ENCODE measurements at places on chromosomes 7 and 10.

DNA sequence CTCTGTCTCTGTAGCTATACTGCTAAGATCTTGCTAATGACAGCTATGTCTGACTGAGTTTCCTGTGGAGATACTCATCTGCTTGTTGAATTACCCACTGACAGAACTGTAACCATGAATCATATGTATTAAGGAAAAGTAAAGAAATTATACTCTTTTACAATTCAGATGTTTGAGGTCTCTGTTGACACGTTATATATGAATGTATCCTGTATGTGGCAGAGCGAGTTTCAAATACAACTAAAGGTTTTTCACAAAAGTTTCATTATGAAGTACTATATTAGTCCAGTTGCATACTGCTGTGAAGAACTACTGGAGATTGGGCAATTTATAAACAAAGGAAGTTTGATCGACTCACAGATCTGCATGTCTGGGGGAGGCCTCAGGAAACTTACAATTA lies 232.5 kb downstream of the CDK14 start:
- no peak for DNase-seq

GRCh38 chr10:55263327-55263726 lies 462.3 kb upstream of the PCDH15 start:
- DNase-seq, result no peak

DNA sequence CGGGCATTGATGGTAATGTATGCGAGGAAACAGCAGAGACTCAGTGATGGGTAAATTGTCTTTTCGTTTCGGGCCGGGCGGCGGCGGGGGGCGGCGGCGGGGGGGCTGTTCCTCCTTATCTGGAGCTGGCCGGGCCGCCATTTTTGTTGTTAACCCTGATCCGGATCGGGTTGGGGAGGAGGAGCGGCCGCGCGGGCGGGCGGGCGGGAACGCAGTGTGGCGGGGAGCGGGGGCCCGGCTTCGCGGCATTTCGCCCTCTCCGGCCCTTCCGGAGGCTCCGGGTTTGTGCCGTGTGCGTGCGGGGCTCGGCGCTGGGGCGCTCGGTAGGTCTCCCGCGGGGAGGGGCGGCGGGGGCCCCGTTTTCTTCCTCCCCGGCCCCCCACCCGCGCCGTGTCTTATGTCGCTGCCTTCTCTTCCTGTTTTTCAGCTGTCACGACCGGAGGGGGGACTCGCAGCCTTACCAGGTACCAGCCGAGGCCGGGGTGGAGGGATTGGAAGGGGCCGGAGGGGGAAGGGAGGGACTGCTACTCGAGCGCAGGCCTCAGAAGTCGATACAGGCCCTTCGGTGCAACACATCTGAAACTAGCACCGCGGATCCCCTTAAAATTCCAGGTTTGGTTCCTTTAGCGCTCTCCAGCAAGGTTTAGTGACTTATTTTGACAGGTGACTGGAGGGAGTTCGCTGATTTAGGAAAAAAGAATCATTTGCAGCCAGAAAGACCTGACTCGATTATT lies 820 bp downstream of the WAC start:
- peak; percentile 64 for DNase-seq

GRCh38 chr7:30789334-30789711 lies 18.1 kb downstream of the MINDY4 start:
- no peak for DNase-seq

GRCh38 chr7:84447636-84448293 lies 253.2 kb upstream of the SEMA3A start:
- DNase-seq, result no peak

GRCh38 chr10:121041906-121042305 lies 190.7 kb downstream of the WDR11 start:
- no peak for DNase-seq

GRCh38 chr7:77525231-77525630 lies 11.9 kb upstream of the PTPN12 start:
- DNase-seq, result no peak

DNA sequence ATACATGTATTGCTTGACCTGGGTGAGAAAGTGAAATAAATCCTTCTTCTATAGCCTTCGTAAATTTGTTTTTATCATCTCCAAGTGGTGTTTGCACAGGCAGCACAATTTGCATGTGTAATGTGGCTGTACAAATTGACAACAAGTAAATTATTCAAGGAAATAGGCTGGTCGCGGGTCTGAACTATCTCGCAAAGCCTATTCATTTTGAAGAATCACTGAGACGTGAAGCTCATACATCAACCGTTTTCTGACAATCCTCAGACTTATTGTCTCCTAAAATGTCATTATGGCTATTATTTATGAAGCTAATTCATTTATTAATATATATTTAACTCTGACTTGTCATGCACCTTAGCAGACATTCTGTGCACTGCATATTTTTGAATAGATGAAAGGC lies 16.2 kb upstream of the FAM204A start:
- DNase-seq, result no peak

- no peak for DNase-seq
These were observed 652.1 kb downstream of the SDK1 start for GRCh38 chr7:3953133-3953532.

GRCh38 chr7:87926581-87927461 lies 7.2 kb upstream of the ADAM22 start:
- DNase-seq, result no peak

GRCh38 chr7:85916016-85916415 lies 727.7 kb upstream of the GRM3 start:
- no peak for DNase-seq

DNA sequence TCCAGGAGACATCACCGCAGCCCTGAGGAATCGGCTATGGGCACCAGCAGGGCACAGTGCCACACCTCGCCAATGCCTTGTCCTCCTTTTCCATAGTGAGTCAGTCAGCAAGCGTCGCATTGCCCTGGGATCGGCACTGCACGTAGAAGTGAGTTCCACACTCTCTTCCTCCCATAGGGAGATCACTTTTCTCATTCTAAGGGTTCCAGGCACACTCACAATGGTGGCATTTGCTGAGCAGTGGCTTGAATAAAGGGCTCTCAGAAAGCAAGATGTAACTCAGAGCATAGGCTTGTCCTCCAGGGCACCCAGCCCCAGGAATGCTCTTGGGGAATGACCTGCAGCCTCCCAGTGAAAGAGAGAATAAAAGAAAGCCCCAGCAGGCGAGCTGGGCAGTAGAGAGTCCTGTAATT lies 1.1 kb upstream of the VIM start:
- DNase-seq, result no peak

- no peak for DNase-seq
These were observed 72.3 kb upstream of the LEP start for GRCh38 chr7:128168667-128169210.

DNA sequence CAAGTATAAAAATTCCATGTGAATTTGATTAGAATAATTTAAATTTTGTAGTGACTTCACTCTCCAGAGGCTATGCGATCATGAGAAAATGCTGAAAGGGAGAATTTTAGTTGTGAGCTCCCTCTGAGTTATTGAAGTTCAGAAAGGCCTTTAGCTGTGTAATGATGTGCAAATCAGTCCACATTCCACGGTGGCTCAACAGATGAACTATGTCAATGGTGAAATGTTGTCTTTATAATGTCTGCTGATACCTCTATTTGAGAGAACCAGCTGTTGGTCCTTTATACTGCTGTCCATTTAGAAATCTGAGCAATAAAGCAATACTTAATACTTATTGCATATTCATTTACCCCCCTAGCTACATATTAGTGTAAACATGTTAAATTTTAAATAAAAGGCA lies 7.1 kb upstream of the ITGB8 start:
- no peak for DNase-seq

DNA sequence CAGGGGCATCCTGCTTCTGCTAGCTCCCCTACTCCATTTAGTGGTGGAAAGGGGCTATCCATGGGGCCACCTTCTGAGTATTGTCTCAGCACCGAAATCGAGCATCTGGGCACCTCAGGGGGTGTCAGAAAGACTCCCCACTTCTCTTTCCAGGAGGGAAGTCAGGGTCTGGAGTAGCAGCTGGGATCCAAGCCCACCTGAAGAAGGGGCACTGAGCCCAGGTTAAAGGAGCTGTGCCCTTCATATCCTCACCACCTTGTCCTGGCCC lies 2.6 kb downstream of the FLNC start:
- no peak for DNase-seq

- peak; percentile 56 for DNase-seq
These were observed 45.1 kb downstream of the DPY19L1 start for GRCh38 chr7:34991938-34992840.

DNA sequence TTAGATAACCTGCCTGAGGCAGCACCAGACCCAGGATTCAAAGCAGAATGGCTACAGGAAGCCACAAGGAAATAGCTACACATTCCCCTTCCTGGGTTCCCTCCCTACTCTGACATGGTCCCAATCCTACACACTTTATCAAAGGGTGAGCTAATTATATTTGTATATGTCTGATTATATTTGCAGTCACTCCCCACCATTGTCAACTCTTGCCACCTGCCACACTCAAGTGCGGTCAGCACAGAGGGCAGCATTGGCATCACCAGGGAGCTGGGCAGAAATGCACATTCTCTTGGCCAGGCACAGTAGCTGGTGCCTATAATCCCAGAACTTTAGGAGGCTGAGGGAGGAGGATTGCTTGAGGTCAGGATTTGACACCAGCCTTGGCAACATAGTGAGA lies 114.1 kb upstream of the PDLIM1 start:
- no peak for DNase-seq

DNA sequence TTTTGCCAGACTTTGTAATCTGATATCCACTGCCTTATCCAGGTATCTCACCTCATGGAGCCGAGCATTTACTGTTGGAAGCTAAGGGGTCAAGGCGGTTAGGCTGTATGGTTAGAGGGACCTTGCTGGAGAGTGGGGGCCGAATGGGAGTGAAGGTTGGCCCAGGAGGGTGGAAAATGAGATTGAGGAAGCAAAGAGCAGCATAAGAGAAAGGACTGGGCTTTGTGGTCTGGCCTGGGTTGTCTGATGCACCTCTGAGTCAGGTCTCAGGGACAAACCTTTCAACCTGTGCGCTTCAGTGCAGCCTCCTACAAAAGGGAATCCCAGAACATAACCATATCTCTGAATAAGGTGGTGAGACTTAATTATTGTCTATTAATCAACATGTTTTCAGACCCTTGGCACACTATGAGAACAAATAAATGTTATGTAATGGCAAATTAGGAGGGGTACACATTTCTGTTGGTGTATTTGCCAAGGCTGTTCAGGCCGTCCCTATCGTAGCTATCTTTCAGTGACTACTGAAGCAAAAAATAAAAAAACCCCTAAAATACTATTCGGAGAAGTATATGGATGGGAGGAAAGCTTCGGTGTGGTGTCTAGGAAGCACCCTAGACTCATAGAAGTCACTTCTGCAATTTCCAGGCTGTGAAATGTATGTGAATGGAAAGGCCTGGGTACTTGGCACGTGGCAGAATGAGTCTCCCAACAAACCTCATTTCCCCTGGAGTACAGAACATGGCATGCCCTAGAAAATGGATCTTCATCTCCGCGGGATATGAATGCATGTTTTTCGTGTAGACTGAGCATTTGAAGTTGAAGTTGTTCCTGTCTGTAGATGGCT lies 4.3 kb downstream of the CAMK1D start:
- no peak for DNase-seq

- no peak for DNase-seq
These were observed 331.6 kb upstream of the HPS1 start for GRCh38 chr10:98778277-98778759.

- peak; percentile 22 for DNase-seq
These were observed at the start of gene KIAA1549 for GRCh38 chr7:138981332-138982203. TSS of gene KIAA1549 (minus strand) at chr7:138981389. CDS start at chr7:138981269, 120 bp downstream.

GRCh38 chr7:12731214-12731656 lies 43.8 kb downstream of the ARL4A start:
- DNase-seq, result peak; percentile 35

GRCh38 chr10:69537449-69537848 lies 35.8 kb downstream of the NEUROG3 start:
- no peak for DNase-seq

DNA sequence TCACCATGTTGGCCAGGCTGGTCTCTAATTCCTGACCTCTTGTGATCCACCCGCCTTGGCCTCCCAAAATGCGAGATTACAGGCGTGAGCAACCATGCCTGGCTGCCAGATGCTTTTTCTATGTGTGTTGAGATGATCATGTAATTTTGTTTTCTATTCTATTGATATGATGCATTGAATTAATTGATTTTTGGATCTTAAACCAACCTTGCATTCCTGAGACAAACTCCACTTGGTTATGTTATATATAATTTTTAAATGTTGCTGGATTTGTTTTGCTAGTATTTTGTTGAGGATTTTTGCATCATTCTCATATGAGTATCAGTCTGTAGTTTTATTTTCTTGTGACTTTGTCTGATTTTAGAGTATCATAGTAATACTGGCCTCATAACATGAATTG lies 192.8 kb downstream of the ADK start:
- no peak for DNase-seq

DNA sequence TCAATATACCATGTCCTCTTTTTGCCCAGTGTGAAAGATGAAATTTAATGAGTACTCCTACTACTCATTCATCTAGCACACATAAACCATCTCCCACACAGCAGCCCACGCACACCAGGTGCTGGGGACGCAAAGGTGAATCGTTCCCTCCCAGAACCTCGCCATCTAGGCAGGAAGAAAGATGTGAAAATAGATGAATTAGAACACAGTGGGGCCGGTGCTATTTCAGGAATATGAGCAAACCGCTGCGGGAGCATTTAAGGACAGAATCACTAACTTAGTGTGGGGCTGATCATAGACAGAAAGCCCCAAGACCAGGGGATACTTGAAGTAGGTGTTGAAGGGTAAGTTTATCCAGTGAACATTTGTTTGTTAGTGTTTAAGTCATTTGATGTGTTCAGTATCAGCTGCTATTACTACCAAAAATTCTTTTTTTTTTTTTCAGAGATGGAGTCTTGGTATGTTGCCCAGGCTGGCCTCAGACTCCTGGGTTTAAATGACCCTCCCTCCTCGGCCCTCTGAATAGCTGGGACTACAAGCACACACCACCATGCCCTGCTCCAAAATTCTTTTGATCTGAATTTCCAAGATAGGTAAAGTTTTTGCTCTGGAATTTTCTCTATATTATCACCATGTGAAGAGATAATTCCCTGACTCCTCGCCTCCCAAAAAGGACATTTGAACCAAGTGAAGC lies 48.8 kb downstream of the CPXM2 start:
- no peak for DNase-seq

DNA sequence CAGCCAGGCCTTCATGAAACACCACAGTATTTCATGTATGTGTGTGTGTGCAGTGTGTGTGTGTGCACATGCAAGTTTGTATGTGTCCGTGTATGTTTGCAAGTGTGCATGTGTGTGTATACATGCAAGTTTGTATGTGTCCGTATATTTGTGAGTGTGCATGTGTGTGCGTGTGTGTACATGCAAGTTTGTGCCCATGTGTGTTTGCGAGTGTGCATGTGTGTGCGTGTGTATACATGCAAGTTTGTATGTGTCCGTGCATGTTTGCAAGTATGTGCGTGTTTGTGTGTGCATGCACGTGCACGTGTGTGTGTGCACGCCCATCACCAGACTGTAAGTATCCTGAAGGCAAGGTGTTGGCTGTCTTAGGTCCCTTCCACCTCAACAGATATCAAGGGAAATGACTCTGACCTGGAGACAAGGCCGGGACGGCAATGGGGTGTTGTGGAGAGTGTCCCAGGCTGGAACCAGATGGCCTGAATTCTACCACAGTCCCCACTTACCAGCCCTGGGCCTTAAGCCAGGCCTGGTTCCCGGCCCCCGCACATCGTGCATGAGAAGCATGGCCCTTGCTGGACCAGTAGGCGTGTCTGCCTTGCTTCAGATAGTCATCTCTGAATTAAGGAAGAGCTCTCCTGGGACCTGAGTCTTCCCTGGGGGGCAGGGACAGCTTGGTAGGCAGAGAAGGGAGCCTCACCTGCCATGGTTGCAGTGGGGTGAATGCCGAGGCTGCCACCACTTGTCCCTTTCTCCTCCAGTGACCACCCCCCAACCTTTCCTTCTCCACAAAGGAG lies 140.0 kb downstream of the GRK5 start:
- DNase-seq, result no peak

GRCh38 chr7:12674861-12675260 lies 12.6 kb upstream of the ARL4A start:
- DNase-seq, result peak; percentile 73
